Neural progenitor cell (in vitro differentiated cells): ENCODE measurements at places on chromosomes 13 and 19.

DNA sequence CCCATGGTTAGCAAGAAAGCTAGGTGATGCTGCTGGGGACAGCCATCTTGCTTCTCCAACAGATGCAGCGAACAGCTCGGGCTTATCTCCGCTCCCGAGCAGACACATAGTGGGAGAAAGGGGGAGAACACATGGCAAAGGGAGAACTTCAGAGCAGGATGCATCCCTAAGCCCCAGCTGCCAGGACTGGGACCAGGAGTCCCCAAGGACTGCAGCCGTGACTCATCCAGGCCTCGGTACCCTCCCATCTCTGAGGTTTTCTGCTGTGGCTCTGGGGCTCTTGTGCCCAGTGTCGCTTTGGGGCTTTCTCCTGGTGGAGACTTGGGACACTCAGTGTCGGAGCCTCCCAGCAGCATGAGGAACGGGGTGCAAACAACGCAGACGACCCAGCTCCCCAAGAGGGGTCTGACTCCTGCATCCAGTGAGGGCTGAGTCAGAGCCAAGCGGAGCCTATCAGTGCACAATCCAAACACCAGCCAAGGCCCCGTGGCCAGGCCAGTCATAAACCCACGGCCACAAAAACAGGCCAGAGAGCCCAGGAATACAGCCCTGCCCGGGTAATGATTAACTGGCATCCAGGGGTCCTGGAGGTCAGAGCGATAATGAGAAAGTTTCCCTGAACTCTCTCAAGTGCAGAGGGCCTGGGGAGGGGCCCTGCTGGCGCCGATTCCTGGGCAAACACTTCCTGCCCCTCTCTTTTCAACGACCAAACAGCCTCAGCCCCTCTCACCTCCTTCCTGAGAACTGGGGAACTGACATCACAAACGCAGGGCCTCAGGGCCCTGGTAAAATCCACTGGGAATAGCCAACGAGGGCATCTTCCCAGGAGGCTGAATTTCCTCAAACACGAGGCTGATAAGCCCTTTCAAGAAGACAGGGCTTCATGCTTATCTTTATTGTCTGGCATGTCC, 202.9 kb downstream of the USP12 start:
- DNase-seq, result no peak

- no peak for DNase-seq
Observed at GRCh38 chr13:84096216-84096615, 213.9 kb upstream of the SLITRK1 start.

DNA sequence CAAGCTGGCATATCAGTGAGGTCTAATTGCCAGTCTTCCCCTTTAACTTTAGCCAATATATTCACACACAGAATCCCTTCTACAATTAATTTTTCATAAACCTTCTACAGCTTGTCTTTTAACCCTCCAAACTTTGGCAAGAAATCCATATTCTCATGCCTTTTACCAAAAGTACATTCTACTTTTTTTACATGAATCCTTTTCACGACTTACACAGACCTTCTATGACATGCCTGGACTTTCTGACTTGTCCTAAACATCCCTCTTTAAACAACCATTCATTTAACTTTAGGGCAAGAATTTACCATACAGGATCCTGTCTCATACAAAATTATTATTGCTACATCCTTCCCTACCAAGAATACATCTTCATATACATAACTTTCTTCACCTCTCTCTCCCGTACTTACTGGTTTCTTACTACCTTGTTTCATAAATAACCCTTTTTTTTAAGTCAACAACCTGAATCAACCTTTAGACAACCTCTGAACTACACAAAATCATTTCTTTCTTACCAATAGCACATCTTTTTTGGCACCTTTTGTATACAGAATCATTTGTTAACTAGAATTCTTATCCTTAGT, 23.5 kb downstream of the ZNF544 start:
- peak; percentile 13 for DNase-seq

DNA sequence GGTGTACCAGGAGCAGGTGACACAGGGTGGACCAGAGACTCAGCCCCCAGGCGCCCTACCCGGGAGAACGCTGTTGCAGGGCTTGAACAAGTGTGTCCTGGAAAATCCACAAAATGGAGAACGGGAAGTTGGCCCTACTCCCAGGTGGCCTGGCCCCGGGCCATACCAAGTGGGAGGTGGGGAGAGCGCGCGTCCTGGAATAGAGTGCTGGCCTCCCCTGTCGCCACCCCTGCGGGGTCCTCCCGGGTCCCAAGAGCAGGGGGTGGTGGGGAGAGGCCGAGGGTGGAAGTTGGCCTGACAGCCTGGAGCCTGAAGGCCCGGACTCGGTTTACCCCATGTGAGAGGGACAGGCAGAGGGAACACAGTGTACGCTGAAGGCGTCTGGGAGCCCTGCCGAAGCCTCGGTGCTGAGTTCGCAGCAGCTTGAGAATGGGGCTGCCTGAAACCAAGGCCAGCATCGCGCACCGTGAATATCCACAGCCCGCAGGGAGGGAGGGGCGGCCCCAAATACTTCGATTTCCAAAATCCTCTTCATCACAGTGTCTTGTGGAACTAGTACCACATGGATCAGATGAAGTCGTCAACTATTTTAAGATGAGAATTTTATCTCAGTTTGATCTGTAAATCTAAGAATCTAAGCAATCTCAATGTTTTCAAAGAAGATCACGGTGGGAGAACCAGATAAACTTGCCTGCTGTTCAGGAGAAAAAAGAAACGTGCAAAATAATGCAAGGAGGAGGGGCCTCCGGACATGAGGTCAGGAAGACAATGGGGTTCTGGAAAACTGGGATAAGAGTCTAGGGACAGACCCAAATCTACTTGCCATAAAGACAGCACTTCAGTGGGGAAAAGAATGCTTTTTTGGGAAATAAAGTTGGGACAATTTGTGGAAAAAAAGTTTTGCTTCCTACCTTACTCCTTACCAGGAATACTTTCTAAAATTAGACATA, 10.4 kb upstream of the KLF16 start:
- no peak for DNase-seq

GRCh38 chr19:46806656-46807055, 18.3 kb upstream of the SLC1A5 start:
- DNase-seq, result no peak

- no peak for DNase-seq
Observed at GRCh38 chr19:31121501-31121900, 227.7 kb downstream of the TSHZ3 start.

DNA sequence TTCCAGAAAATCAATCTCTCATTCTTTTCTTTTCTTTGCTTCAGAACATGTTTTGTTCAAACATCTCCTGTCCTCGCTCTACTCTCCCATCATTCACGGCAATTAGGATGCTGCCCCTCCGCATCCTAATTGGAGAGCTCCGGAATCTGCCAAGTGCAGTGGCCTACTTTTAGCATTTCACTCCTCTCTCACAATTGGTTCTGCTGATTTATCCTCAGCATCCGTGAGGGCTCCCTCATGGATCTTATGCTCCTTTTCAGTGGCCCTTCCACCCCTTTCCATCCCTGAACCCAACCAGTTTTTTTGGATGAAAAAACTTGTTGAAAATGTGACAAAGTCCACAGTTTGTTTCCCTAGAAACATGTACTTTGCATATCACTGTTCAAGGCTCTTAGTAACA, 22.4 kb downstream of the AMER2 start:
- no peak for DNase-seq

DNA sequence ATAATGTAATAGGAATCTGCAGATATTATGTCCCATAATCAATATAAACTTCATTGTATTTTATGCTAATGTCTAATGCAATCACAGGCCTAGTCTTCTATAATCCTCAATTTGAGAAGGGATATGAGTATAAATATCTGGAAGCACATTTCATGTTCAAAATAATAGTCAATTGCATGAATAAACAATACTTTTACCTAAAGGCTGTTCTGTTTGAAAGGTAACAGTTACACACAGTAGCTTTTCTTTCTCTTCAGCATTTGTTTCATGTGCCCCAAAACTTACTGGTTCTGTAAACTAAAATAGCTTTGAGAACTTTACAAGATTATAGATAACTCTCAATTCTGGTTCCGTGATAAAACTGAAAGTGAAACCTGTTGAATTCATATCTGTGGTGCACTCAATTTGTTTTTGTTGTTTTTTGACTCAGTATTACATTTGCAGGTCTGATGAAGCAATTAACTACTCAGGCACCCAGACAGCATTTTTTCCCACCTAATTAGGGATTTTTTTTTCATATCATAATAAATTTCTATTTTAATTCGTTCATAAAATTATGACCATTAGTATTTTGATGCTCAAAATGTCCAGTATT, 1193.8 kb downstream of the SLITRK1 start:
- no peak for DNase-seq

GRCh38 chr13:33934343-33934742, 116.4 kb downstream of the RFC3 start:
- DNase-seq, result no peak

DNA sequence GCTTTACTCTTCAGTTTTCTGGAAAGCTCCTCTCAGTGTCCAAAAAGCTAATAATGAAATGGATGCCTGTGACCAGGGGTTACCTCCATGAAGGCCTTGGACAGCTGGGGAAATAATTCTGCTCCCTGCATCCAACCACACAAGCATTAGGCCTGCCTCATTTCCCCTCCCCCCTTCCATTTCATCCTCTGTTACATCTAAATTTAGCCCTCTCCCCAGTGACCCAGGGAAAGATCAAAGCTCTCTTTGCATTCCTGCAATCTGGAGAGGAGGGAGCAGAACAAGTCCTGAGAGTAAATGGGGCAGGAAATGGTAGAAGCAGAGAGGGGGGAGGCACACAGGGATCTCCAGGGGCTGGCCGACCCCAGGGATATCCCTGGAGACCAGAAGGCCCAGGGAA, 452.7 kb downstream of the TSHZ3 start:
- DNase-seq, result no peak

GRCh38 chr19:15115762-15116615, 8.8 kb downstream of the SYDE1 start:
- no peak for DNase-seq

DNA sequence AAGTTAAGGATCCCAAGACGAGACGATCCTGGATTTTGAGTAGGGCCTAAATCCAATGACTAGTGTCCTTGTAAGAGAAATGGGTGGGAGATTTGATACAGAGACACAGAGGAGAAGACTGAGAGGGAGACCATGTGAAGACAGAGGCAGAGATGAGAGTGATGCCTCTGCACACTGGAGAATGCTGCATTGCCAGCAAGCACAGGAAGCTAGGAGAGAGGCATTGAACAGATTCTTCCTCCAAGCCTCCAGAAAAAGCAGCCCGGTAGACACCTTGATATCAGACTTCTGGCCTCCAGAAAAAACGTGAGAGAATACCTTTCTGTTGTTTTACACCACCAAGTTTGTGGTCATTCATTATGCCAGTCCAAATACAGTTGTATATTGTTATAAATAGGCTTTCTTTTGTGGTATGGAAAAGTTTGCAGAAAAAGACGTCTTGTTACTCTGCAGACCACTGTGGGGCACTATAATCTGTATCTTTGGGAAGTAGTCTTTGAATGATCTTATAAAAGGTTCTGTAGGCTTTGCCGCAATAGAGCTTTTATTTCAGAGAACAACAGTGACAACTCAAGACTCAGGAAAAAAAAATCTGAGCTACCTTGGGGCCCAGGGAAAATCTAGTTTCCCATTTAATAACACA, 17.9 kb upstream of the RFC3 start:
- DNase-seq, result peak; percentile 33

- no peak for DNase-seq
Observed at GRCh38 chr13:94822356-94822755, 110.0 kb upstream of the SOX21 start.

GRCh38 chr13:96299235-96299634, 209.3 kb downstream of the HS6ST3 start:
- no peak for DNase-seq

- no peak for DNase-seq
Observed at GRCh38 chr13:99878921-99879610, 92.5 kb downstream of the ZIC5 start.

DNA sequence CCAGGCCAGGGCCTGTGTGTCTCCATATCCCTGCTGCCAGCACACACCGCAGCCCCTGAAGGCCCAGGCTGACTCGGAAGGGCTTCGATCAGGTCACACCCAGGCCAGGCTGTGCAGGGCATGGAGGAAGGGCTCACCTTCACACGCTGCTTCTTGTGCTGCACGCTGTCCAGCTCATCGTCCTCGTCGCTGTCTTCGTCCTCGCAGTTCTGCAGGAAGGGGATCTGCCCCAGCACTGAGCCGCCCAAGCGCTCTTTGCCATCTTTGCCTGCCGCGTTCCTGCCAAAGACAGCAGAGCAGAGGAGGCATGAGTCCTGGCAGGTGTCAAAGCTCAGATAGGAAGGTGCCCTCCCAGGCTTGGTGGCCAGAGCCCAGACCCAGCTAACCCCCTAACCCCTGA, 13.7 kb upstream of the PRKD2 start:
- DNase-seq, result no peak

GRCh38 chr19:17086120-17086519, 10.5 kb downstream of the MYO9B start:
- DNase-seq, result no peak

GRCh38 chr13:24921881-24922280, 157.9 kb downstream of the RNF17 start:
- DNase-seq, result no peak

- DNase-seq, result peak; percentile 89
Observed at GRCh38 chr19:4732680-4733114, 9.1 kb upstream of the DPP9 start.

DNA sequence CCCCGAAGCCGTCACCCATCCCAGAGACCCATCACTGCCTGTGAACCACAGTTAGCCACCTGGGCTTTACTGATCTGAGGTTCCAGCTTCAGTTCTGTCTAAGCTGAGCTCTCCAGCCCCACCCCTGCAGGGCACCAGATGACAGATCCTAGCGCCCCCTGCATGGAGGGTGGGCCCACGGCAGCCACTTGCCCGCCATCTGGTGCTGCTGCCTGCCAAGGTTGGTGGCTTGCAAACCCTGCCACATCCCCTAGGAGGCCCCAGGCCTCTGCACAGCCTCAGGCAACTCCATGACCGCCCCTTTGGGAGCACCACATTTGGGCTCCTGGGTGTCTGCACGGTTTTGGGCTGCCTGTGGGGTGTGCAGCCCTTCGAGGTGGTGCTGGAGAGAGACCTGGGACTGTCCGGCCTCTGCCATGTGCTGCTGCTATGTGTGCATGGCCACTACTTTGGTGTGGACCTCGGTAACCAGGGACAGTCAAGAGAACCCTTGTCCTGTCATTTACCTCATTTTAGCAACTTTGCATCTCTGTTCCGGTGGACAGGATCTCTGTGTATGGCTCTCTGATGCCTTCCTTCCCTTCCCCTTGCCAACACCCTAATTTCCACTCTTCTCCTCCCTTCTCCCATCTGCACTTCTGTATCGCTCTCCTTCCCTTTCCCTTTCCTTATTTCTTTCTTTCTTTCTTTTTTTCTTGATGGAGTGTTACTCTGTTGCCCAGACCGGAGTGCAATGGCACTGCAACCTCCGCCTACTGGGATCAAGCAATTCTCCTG, 17.4 kb upstream of the SDHAF1 start:
- DNase-seq, result peak; percentile 79

GRCh38 chr19:38674388-38675171, 27.1 kb downstream of the ACTN4 start:
- no peak for DNase-seq

GRCh38 chr13:62162860-62163259, 747.2 kb upstream of the PCDH20 start:
- no peak for DNase-seq
